Mammary microvascular endothelial cell (primary cell): ENCODE measurements at places on chromosomes 7 and 10. TPM values are rescaled to one million over a fixed set of nuclear protein-coding genes. Genes with fewer than 3 reads are reported as not detected.

Gene NPC1L1
- total RNA-seq: not detected in 2 replicates

Gene CAMK2G
- total RNA-seq: 21.7 and 23.1 TPM in 2 replicates

Gene PLEKHS1
- not detected in 2 replicates for total RNA-seq

Gene TAS2R3
- not detected in 2 replicates for total RNA-seq

Gene CPA1
- not detected in 2 replicates for total RNA-seq
